ENCODE measurements at places on chromosomes 6 and 20.

DNA sequence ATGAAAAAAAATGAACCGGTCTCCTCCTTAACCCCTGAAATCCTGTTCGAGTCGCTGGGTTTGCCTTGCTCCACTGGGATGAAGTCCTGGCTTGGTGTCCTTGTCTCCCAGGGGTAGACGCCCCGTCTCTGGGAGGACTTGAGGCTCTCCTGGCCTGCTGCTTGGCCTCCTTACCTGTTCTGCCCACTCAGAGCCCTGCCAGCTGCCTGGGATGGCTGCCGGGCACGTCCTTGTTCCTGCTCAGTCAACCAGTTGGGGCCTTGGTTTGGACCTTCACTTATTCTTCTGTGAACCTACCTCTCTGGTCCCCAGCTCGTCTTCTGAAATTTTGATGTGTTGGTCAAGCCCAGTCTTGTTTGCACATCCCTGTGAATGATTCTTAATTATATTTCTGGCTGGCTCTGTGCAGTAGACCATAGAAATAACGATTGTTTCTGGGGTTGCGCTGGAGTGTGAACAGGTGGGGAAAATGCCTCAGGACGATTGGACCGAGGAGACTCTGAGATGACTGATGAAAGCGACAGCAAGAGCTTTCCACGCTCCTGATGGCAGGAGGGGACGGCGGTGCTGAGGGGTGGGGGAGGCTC lies 126.5 kb upstream of the ESR1 start:
- no peak for DNase-seq

DNA sequence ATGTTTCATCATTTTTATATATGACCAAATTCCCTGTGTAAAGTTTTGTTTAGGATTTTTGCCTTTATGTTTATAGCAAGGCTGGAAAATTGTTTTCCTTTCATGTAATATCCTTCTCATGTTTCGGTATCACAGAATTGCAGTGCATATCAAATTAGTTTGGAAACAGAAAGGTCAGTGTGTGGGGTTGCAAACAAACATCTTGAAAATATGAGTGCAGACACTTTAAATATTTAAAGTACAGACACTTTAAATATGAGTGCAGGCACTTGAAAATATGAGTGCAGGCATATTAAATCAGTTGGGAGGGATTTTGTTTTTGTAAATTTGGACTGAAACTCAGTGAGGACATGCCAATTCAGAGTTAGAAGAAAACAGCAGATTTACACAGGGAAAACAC lies 6.5 kb downstream of the SLPI start:
- DNase-seq: no peak

GRCh38 chr6:25628471-25629197 lies 23.4 kb upstream of the SCGN start:
- DNase-seq: no peak

GRCh38 chr6:127737768-127738167 lies 160.8 kb downstream of the C6orf58 start:
- DNase-seq: no peak

- no peak for DNase-seq
Observed at GRCh38 chr6:121430514-121431460, 4.7 kb upstream of the GJA1 start.

DNA sequence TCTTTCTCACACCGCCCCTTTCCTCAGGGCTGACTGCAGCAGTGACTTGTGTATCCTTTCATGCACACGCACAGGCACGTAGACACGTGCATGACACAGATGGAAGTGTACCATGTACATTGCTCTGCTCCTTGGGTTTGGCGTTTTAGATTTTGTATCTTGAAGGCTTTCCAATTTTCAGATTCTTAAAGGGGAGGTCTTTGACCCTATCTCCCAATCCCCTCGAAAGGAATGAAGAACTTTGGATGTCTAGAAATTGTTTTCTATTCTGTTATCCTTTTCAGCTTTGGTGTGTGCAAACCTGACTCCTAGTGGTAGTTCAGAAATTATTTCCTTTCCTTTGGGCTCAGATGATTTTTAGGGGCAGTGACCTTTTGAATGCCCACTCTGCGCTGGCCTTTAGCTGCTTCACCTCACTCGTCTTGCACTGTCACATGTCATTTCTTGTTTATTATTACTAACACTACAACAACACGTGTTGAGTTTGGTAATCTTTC lies 63.0 kb downstream of the HIVEP1 start:
- DNase-seq: no peak

DNA sequence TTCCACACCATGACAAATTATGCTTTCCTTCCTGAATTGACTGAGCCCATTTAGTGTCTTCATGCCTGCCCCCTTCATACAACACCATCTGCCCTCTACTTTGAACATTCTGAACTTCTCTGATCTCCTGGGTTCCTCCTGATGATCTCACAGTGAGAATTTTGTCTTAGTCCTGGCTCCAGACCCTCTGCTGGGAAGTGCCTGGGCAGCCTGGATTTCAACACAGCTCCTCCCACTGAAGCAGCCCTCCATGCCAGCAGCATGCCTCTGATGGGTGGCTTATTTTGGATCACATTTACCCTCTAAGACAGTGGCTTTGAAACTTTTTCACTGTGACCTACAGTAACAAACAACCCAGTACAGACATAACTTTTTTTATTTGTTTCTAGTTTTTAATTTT lies 41.5 kb downstream of the DSE start:
- no peak for DNase-seq

DNA sequence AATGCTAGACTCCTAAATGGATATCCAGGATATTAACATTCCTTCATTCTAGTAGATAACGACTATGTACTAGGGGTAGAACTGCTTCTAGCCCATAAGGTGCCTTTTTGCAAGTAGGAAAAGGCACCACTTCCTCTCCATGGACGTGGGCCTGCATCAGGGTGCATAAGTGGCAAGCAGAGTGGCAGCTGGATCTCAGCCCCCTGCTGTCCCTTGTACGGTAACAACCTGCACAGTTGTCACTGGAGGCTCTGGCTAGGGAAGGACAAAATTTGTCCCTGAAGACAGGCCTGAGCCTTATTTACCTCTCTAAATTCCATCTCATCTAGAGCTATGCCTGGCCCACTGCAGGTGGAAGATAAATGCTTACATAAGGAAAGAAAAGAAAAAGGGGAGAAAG lies 42.5 kb upstream of the SAYSD1 start:
- DNase-seq: no peak

DNA sequence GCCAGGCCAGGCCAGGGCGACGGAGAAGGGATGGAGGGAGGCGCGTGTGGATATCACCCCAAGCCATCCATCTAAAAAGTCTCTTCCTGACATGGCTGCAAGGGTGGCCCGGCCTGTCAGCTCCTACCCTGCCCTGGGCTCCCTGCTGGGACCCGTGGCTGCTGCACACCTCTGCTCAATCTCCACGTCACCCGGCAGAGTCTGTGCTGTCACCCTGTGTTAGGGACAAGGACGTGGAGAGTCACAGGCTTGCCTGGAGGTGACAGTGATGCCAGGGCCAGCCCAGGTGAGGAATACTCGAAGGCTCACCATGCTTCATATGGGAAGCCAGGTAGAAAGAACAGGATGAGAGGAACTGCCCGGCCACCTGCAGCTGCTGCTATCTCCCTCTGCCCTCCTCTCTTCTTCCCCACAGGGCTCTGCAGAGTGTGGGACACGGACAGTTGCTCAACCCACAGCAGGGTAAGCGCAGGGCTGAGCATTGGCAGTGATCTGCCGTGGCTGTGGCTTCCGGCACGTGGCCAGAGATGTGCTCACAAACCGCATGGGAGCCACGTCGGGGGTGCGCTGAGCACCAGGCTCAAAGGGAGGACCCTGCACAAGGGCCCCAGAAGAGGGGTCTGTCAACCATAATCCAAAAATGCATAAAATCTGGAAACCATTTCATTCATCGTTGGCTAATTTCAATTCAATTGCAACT lies 214.3 kb downstream of the DLL1 start:
- no peak for DNase-seq

DNA sequence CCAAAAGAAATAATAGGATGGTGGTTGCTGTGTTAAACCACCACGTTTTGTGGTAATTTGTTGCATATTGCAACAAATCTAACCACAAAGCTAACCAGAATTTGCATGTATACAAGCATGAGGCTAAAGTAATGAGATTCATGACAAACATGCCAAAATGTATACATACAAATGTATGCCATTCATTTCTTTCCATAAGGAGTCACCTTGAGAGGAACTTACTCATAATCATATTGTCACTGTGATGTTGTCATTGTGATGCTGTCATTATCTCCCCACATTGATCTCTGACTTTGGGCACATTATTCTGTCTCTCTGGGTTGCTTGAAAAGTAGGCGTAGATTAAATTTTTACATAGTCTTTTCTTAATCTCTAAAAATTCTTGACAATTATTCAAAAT lies 886.8 kb upstream of the FLRT3 start:
- DNase-seq: no peak

DNA sequence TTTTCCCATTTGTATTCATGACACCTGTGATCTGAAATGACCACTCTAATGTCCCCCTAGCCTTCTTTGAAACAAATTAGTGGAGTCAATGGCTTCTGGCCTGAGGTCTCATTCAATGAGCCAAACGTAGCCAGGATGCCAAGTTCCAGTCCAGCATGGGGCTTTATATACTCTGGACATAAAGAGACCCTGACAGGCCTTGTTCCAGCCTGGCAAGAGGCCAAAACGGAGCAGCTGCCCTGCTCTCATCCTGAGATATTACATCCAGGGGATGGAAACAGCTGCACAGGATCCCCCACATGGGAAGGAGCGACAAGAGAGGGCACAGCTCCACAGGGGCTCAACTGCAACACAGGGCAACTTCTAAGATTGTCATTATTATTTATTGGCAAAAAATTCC lies 437.8 kb downstream of the CDH26 start:
- no peak for DNase-seq

DNA sequence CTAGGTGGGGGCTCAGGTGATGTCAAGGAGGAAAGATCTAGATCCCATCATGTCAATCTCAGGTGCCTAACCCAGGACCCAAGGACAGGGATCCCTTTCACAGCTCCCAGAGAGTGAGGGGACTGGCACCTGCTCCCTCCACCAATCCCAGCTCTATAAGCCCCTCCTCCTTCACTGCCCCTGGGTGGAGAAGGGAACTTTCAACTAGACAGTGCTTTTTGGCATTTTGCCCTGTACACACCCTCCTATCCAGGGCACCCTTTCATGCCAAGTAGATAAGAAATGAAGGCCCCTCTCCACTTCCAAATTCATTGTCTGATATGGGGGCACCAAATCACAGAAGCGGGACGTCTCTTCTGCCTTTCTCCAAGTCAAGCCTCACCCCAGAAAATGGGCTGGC lies 61.6 kb downstream of the MDGA1 start:
- DNase-seq: no peak

DNA sequence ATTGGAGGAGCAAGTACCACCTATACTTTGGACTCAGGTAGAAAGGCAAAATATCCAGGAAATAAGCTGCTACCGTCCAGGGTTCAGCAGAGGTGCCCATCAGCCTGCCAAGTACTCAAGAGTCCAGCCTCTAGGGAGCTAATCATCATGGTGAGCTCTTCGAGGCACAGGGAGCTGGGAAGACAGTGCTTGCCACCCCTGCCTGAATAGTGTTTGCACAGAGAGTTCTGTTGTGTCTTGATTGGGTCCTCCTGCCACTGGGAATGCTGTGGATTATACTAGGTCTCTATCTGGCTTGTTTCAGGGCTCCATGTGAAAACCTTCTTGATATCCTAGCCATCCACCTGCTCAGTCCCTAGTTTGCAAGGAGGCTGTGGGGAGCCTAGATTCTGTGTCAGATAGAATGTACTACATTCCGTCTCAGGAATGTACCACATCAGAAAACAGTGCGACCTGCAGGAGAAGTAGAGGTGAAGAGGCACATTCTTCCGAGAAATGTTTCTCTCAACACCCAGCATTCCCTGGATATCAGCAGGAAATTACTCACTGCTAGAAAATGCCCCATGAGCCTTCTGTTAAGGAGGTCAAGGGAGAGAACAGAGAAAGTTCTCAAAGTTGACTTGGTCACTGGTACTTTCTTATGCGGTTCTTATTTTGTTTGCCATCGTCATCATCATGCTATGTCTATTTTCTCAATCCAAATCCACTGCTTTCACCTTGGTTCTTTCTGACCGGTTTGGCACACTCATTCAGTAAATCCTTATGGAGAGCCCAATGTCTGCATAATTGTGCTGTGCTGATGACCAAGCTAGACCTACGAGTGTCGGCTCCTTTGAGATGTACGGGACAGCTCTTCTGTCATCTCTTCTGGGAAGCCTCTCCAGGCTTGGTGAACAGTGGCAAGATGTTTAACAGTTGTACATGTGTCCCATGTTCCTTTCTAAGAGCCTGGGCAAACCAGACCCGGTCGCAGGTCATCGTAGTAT lies 30.7 kb downstream of the PTPN1 start:
- no peak for DNase-seq

GRCh38 chr6:122285292-122285913 lies 114.0 kb upstream of the HSF2 start:
- no peak for DNase-seq

- DNase-seq: no peak
Observed at GRCh38 chr20:34907616-34908469, 31.4 kb downstream of the ACSS2 start.

DNA sequence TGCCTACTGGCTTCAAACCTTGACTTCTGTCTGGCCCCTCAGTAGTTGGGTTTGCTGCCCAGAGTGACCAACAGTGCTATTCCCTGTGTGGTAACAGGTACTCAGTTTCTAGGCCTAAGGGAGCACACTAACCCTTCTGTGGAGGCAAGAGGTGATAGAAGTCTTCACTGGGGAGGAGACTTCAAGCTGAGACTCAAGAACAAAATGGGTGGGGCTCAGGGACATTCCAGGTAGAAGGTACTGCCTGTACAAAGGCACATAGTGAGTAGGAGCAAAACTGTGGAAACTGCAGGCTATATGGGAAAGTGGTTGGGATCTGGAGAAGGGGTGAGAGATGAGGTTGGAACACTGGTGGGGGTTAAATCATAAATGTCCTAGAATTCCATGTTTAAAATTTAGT lies 2.3 kb upstream of the SCAND1 start:
- DNase-seq: no peak

GRCh38 chr6:105077596-105078385 lies 102.0 kb downstream of the POPDC3 start:
- no peak for DNase-seq

DNA sequence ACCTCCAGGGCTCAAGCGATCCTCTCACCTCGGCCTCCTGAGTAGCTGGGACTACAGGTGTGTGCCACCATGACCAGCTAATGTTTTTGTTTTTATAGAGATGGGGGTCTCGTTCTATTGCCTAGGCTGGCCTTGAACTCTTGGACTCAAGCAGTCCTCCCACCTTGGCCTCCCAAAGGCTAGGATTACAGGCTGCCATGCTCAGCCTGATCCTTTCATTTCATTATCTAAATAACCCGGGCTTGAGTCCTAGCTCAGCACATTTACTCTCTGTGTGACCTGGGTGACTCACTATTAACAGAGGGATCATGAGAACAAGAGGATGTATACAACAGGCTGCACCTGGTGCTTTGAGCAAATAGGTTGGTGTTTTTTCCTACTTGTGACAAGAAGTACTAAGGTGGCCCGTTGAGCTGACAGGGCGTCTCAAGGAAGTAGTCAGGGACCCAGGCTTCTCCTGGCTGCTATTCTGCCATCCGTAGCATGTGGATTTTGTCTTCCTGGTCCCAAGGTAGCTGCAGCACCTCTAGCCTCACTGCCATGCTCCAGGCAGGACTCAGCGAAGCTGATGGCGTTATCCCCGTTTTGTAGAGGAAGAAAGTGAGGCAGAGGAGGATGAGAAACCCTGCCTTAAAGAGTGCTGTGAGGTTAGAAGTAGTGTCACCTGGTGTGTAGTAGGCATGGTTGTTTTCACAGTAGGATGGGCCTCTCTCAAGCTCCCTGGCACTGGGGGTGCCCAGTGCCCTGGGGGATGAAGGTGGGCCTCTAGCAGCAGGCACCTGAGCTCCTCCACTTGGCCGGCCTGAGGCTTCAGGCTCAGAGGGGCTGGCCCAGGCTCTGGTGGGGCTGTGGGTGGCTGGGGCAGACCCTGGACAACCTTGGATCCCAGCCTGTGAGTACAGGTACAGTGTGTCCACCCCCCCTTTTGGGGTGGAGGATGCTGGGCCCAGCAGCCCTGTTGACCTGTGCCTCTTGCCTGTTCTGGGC lies 62.4 kb downstream of the ADNP start:
- DNase-seq: no peak

All from stimulated activated CD8-positive, alpha-beta memory T cell treated with anti-CD3 and anti-CD28 coated beads, Interleukin-4, amount 100 ng/mL, for 4 hours (primary cell).